ENCODE measurements at places on chromosomes 6 and 20.

DNA sequence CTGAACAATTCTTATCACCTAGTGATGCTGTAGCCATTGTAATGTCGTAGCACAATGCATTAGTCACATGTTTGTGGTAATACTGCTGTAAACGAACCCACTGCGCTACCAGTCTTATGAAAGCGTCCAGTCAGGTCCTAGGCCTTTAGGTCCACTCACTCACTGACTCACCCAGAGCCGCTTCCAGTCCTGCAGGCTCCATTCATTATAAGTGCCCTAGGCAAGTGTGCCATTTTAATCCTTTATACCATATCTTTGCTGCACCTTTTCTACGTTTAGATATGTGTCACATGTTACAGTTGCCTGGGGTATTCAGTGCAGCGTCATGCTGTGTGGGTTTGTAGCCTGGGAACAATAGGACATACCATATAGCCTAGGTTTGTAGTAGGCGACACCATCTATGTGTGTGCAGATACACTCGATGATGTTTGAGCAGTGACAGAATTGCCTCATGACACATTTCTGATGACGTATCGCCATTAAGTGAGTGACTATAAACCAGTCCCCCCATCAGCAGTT, 15.4 kb downstream of the IGF2R start:
- no peak for DNase-seq

GRCh38 chr20:12928358-12928754, 80.4 kb upstream of the SPTLC3 start:
- no peak for DNase-seq

DNA sequence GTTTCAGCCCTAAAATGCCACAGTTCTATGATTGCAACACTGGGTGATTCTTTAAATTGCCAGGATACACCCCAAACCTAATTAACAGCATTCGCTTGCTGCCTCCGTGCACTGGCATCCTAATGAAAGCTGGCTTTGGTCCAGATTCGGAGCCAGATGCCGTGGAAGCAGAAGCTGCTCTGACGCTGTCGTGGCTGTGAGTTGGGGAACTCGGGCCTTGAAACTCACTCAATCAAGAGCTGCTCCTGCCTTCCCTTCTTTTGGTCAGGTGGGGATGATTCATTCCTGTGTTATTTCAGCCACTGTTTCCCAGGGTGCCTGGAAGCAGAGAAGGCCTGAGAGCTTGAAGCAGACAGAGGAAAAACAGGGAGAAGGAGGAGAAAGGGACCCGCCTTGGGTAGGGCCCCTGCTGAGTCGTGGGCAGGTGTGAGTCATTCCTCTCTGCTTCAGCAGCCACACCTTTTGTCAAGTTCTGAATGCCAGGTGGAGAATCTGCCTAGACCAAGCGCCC, 36.2 kb upstream of the DSP start:
- peak; percentile 25 for DNase-seq

DNA sequence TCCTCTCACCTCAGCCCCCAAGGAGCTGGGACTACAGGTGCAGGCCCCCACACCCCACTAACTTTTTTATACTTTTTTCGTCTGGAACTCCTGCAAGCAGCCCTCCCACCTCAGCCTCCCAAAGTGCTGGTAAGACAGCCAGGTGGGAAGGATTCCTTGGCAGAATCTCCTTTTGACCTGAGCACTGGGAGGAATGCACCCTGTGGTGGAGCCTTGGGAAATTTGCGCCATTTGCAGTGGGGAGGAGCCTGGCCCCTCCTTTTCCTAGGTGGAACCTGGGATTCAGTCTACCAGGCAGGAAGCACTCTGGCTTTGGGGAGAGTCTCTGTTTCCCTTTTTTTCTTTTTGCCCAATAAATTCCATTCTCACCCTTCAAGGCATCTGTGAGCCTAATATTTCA, 2.3 kb upstream of the RNGTT start:
- no peak for DNase-seq

- no peak for DNase-seq
Measured at GRCh38 chr20:2755451-2756055, 44.9 kb downstream of the CPXM1 start.

DNA sequence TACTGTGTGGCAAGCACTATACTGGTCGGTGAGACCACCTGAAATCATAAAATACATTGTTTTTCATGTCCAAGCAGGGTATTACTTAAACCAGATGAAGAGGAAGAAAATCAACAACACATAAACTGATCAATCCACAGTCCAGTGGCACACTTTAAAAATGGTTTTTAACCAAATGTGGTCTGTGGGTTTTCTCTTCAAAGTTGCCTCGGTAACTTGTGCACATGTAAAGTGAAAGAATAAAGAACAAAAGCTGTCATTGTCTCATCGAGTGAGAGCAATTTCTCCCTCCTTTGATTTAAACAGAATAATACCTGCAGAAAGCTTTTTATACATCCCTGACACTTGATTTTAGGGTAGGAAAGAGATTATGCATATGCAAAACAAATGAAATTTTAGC, 3.7 kb downstream of the FLRT3 start:
- peak; percentile 56 for DNase-seq

GRCh38 chr6:20370801-20371200, 30.9 kb upstream of the E2F3 start:
- DNase-seq, result no peak

GRCh38 chr6:129966125-129966524, 52.3 kb upstream of the L3MBTL3 start:
- no peak for DNase-seq

DNA sequence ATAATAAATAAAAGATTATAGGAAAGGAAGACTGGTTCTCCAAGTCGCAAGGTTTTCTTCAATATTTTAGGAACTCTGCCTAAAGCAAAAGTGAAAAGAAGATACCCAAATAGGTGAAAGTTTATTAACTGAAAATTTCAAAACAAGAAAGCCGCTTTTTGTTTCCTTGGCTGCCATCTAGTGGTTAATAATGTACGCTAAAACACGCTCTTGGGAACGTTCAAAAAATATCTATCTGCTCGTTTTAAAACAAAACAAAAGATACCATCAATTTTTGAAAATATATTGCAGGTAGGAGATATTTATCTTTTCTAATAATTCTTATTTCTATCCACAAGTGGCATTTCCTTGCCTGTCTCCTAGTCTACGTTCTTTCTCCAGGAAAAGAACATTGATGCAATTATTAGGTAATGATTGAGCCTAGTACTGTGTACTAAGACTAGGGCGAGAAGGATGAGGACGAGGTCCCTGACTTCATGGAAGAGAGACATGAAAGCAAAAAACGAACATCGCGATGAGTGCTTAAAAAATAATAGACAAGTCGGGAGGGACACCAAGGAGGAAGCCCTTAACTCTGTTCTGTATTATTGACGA, 97.2 kb downstream of the SPTLC3 start:
- peak; percentile 48 for DNase-seq

DNA sequence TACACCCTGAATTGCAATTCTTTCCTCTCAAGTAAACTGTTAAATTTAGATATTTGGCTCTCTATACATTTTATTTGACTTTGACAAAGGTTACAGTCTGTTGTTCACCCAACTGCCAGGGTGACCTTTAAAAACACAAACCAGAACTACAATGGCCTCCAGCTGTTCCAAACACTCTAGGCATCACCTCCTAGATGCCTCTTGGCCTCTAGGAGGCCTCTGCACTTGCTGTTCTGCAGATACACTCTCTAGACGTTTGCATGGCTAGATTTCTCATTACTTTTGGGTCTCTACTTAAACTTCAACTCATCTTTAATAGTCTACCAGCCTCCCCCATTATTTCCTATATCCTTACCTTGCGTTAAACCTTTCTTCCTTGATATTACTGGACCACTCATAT, 102.8 kb upstream of the BEND3 start:
- no peak for DNase-seq

GRCh38 chr6:125354649-125355048, 52.9 kb upstream of the HDDC2 start:
- no peak for DNase-seq

- no peak for DNase-seq
Measured at GRCh38 chr6:33860706-33861474, 57.1 kb upstream of the MLN start.

Measured in pons (tissue), 1 donor.